ENCODE measurements at places on chromosomes 3 and 15. TPM values are rescaled to one million over a fixed set of nuclear protein-coding genes. Genes with fewer than 3 reads are reported as not detected.

- DNase-seq = no peak
These were observed 82.0 kb upstream of the TBL1XR1 start for GRCh38 chr3:177279118-177279815.

GRCh38 chr3:44077267-44077666 is 164.4 kb upstream of the TOPAZ1 start:
- no peak for DNase-seq

GRCh38 chr3:127237835-127238234 is 44.9 kb downstream of the PRR23E start:
- no peak for DNase-seq

DNA sequence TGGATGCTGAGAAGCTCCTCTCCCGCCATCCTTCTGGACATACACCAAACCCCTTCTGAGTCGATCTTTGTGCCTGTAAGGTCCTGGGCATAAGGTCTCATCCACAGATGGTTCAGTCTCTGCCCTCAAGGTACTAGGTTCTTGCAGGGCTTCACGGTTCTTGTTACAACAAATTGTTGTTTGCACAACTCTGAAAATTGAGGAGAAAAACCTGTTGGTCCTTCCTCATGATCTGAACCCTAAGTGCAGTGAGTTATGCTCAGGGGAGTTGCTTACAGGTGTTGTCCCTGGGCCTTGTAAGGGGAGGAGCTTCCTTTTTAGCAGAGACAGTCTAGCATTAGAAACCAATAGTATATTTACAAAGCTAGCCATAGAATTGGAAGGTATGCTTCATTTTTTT is 15.7 kb downstream of the CDCP1 start:
- no peak for DNase-seq

- no peak for DNase-seq
These were observed 2.5 kb upstream of the HTR3C start for GRCh38 chr3:184050217-184050847.

- DNase-seq = no peak
These were observed 98.6 kb upstream of the IGF1R start for GRCh38 chr15:98549741-98550140.

DNA sequence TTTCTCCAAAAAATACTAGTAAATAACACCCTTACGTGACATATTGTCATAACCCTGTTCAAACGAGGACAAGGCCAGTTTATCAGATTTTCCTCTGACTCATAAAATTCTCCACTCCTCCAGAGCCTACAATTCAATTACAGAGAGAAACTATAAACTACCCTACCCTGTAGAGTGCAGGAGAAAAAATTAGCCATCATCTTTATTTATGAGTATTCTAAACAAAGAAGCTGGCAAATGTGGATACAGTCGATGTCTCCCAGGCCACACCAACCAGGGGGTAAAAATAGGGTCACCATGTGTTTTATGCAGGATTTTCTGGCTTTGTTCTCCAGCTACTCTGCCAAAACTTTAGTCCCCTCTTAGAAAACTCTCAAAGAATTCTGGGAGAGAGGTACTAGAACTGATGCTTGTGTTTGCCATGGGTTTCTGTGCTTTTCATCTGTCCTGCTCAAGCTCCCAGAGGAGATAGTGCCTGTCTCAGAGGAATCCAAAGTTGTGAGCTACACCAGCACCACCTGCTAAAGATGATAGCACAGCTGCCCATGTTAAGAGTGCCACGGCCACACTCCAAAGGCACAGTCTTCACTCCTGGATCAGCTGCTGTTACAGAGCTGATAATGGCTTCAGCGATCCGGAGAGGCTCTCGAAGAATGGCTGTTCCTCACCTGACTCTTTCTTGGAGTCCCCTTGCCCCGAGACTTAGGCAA is 150.2 kb downstream of the IMPG2 start:
- no peak for DNase-seq

DNA sequence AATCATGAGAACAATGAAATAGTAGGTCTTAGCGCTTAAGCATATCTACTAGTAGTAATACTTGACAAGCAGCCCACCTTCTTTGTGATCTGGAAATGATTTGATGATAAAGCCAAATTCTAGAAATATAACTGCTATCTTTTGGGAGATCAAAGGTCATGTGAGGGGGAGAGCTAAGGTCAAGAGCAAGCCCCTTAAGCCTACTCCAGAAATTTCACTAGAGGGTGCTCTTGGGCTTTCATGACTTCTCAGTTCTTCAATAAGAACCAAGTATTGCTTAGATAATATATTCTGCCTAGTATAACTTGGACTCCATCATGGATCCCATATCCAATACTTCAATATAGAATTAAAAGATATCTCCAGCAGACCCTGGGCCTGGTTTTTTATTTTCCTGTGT is 319.6 kb downstream of the ZBTB20 start:
- DNase-seq = no peak

GRCh38 chr15:78291698-78292097 is 7.7 kb downstream of the SKIC8 start:
- DNase-seq = peak; percentile 49

- peak; percentile 20 for DNase-seq
These were observed 19.8 kb upstream of the NUDT16 start for GRCh38 chr3:131361464-131362421.

DNA sequence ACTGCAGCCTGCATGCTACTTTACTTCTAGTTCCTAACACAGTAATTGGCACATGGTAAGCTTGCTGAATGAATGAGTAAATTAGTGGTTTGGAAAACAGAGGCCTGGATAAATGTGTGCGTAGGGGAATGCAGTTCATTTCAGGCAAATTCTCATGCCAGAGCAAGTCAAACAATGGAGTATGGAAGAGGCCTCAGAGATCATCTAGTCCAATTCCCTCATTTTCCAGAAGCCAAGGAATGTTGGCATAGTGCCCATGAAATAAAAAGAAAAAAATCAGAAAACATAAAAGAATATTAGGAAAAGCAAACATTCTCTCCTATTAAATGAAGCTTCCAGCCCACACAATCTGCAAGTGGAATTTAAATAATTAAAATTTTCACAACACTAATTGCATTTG is 92.4 kb downstream of the MB21D2 start:
- no peak for DNase-seq

DNA sequence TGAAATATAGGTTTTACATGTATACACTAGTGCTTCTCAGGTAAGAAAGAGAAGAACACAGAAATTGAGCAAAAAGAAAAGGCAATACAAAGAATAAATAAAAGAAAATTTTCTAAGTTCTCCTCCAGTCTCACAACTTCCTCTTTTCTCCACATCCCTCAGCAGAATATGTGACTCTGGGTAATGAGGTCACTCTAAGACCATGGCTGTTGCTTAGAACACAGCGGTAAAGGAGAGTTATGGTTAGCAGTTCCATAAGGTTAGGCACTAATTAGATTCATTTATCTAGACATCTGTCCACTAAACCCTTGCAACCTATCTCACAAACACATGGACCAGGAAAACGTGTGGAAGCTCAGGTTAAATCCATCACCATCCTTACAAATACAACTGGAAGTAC is 47.9 kb downstream of the IGSF11 start:
- no peak for DNase-seq

GRCh38 chr3:64048631-64049061 is 25.4 kb upstream of the PSMD6 start:
- DNase-seq = no peak

DNA sequence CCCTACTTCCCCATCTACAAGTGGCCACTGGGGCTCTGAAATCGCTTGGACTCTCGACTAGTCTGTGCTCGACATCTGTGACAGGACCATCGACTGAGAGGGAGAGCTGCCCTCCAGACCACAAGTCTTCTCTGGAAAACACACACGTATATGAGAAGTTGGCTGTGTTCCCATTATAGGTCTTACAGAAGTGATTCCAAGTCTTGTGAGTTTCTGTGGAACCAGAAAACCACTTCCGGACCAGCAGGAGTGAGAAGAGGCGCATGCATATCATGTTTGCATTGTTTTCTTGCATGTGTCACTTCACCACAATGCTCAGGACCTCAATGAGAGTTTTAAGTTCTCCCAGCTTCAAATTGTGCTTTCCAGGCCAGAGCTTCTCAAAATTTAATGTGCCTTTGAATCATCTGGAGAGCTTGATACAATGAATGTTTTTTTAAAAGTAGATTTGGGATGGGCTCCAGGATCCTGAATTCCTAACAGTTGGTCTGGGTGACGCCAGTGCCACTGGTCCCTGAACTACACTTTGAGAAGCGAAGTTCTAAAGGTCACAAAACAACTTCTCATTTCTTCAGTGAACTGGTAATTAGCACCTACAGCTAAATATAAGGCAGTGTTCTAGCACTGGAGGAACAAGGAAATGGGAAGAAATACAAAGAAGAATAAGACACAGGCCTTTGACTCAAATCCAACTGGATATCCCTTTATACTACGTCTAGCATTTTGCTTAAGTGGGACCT is 15.7 kb downstream of the LIPC start:
- no peak for DNase-seq

DNA sequence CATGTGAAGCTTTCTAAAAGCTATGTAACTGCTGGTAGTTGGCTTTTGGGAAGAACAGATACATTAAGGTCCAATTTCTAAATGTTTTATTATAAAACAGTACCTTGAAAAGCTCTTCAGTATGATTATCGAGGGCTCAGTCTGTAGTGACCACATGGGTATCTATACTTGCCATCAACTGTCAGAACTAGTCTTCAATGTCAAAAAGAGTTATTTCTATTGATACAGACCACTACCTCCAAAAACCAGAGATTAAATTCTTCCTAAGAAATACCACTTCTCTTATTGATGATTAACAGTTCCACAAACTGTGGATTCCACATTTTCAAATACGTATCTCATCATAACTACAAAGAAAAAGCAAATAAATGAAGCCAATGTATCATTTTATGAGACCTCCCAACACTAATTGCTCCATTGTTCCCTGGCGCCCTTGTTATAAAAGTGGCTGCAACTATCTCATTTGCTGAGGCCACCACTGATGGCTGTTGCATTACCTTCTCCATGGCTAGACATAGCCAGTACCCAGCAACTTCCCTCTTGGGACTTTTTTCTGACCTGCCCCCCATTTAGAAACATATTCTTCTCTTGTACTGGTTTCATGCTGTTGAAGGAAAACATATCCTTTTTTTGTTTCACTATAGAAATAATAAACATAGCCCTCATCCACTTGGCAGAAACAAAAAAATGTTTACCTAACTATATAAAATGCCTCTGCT is 33.9 kb upstream of the MBNL1 start:
- DNase-seq = no peak

- DNase-seq = no peak
These were observed 319.5 kb downstream of the KCNH8 start for GRCh38 chr3:19467761-19468160.

GRCh38 chr3:59876533-59877062 is 826.8 kb upstream of the CFAP20DC start:
- no peak for DNase-seq

GRCh38 chr15:77741106-77741505 is 108.4 kb upstream of the LINGO1 start:
- no peak for DNase-seq

DNA sequence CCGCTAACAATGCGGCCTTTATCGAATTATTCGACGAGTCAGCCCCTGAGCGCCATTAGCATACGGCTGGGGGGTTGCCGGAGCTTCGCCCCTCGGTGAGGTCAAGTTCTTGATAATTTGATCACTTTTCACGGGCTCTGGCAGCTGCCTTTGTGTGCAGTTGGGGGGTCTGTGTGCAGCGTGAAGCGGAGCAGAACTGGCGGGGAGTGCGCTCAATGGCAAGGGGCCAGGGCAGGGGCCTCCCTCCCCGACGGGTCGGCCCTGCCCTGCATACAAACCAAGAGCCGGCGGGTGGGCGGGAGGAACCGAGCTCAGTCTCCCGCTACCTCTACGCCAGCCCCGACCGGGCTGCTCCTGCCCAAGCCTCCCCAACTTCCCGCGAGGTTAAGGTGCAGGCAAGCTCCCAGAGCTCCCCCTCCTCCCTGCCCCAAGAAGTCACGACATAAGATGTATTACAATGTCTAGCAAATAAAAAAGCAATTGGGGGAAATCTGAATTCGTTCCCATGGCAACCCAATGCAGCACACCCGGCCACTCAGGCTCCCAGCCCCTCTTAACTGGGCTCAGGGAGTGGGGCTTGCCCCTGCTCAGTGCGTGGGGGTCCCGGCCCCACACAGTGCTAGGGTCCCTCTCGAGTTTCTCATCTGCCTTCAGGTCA is 34.1 kb upstream of the POLG start:
- DNase-seq = no peak

- DNase-seq = no peak
These were observed at the start of gene EPM2AIP1 for GRCh38 chr3:36992806-36993325. TSS of gene EPM2AIP1 (minus strand) at chr3:36993131. CDS start at chr3:36993077, 54 bp downstream.

GRCh38 chr3:139534992-139535879 is 4.3 kb downstream of the RBP1 start:
- peak; percentile 69 for DNase-seq

DNA sequence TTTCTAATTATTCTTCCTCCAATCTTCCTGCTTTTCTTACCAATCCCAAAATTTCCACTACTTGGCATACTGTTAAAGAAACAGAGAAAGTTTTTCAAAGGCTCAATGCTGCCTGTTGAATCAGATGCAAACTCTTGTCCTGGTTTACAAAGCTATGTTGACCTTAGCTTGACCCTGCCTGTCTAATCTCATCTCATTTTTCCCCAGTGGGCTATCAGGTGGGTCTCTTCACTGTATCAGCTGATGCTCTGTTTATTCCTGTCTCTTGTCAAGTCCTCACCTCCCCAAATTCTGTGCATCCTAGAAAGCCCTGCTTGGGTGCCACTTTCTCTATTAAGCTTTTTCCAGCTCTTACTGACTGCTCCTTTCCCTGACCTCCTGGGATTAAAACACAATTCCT is 18.2 kb downstream of the NFKBIZ start:
- DNase-seq = no peak

- DNase-seq = no peak
These were observed 475 bp downstream of the EIF4E3 start for GRCh38 chr3:71724584-71725270.

DNA sequence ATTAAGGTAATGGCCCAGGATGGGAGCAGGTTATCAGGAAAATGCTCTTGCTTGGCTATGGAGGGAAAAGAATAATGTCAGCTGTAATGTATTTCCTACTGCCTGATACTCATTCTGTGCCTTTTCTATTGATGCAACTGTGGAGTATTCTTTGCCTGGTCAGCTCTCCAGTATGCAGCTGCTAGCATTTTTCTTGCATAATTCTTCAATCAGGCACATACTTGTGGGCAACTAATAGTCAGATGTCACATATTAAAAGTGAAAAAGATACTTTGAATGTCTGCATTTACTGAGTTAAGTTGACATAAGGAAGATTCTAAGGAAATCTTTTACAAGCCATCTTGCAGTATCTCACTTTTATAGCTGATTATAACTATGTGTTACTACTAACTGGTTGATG is 29.5 kb downstream of the CD80 start:
- no peak for DNase-seq

- DNase-seq = no peak
These were observed 135.3 kb upstream of the TGFBR2 start for GRCh38 chr3:30471066-30471465.

IGSF10 gene
- 23.2 TPM for total RNA-seq

TM2D3 gene
- total RNA-seq = 57.0 TPM

TPRG1 gene
- total RNA-seq = 6.2 TPM

C15orf39 gene
- 4.3 TPM for total RNA-seq

ZIC1 gene
- total RNA-seq = not detected

PLSCR5 gene
- not detected for total RNA-seq

KLHDC8B gene
- total RNA-seq = 27.3 TPM

MASP1 gene
- total RNA-seq = 4.9 TPM

ZKSCAN7 gene
- 19.5 TPM for total RNA-seq

ANKRD63 gene
- not detected for total RNA-seq

ADIPOQ gene
- total RNA-seq = 1.4 TPM

LINGO1 gene
- total RNA-seq = 1.8 TPM

CCR5 gene
- total RNA-seq = 1.4 TPM

CTXN2 gene
- not detected for total RNA-seq

HTR3E gene
- not detected for total RNA-seq

GOLGA6D gene
- total RNA-seq = not detected

SLC28A1 gene
- total RNA-seq = 0.11 TPM
